Anterior cingulate cortex (tissue), 58 donors: ENCODE measurements at places on chromosomes 7 and 10.

DNA sequence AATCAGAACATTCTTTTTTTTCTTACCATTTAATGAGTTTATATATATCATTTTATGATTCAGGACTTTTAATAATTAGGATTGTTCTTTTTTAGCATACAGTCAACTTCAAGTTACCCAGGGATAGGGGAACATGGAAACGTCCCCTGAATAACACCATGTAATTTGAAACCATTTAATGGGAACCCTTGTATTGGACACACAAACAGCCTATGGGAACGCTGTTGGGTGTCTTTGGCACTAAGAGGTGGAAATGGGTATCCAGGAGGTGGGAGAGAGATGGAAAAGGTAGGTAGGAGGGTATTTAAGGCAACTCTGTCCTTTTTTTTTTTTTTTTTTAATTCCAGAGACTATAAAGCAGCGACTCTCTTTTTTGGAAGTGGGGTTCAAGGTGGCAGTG is 2.6 kb downstream of the LUC7L2 start:
- DNase-seq, result no peak

DNA sequence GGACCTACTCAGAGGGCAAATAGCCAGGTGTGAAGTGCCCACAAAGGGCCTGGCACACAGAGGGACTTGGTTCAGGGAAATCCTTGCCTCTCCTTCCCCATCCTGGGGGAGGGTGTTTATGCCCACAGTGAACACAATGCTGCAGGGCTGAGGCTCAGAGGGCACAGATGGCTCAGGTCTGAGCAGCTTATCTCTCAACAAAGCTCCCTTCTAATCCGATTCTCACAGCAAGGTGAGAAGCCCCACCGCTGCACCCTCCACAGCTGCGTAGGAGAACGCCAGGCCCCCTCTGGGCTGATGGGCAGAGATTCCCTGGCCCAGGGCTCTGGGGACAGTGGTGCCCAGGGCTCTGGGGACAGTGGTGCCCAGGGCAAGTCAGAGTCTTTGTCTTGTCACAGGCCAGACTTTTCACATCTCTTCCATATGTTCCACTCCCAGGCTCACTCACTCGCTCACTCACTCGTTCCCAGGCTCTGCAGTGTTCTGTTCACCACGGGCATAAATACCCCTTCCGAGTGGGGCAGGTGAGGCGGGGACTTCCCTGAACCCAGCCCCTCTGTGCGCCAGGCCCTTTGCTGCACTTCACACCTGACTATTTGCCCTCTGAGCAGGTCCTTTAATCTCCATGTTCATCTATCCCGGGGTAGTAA is 8.7 kb upstream of the CDHR1 start:
- DNase-seq, result no peak

GRCh38 chr7:69373171-69374043 is 224.9 kb upstream of the AUTS2 start:
- DNase-seq, result no peak

DNA sequence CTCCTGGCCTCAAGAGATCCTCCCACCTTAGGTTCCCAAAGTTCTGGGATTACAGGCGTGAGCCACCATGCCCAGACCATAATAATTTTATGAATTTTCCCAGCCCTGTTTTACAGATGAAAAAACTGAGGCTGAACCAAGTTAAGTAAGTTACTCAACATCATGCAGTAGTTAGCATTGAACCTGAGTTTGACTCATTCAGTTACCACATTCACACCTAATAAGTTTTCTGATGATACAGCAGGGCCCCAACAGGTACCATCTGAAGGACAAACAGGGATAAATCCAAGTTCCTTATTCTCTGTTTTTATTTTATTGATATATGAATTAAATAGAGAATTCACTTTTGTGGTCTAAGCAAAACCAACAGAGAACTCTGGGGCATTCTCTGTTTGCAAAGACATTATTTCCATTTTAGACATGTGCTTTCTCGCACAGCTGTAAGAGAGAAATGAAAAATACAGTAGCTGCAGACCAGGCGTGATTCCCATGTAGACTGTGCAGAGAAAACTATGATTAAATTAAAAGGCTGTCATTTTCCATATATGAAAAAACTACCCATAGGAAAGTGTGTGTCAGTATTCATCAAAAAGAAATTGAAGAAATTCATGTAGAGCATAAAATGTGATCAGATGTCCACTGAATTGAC is 26.6 kb downstream of the APBB1IP start:
- no peak for DNase-seq

- DNase-seq, result no peak
Measured at GRCh38 chr10:46073564-46073963, 27.5 kb upstream of the MSMB start.

GRCh38 chr10:43407148-43407575 is 1.8 kb downstream of the HNRNPF start:
- peak; percentile 28 for DNase-seq
